ENCODE measurements at places on chromosomes 2 and 18.

GRCh38 chr2:47457268-47457667 lies 54.3 kb downstream of the MSH2 start:
- DNase-seq: no peak

DNA sequence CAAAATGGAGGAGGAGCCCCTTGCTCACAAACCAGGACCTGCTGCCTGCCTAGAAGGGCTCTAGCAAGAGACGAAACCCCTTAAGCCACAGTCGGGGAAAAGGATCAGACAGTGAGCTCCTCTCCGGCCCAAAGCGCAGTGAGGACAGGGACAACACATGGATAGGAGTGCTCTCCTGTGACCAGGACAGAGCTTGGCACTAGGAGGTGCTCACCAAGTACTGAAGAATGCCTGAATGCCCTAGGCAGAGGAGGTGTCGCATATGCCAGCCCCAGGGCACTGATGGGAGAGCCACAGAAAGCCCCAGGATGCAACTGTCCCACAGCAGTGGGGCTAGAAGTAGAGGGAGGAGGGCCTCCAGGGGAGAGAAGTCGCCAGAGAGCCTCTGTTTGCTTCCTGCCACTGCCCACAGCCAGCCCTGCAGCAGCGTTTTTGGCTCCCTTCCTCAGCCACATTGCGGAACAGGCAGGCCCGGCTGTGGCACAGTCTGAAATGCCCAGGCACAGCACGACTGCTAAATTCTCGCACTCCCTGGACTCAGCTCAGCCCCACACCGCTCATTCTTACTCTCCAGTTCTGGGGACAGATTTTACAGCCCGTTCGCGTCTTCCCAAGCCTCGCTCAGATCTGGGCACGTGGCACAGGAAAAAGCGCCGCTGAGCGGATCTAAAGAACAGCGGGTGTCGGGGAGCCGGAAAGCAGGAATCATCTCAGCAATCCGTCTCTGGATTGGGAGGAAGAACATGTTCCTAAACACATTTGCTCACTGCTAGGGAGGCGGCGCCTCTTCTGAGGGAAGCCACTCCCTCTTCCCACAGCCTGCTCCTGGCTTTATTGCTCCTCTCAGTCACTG lies 98.7 kb upstream of the POU3F3 start:
- no peak for DNase-seq

DNA sequence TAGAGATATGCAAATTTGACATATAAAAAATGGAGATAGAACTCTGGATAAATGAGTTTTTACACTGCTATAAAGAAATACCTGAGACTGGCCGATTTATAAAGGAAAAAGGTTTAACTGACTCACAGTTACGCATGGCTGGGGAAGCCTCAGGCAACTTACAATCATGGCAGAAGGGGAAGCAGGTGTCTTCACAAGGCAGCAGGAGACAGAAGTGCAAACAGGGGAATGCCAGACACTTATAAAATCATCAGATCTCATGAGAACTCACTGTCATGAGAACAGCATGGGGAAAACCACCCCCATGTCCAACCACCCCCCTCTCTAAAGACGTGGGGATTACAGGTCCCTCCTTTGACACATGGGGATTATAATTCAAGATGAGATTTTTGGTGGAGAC lies 1540.2 kb upstream of the SLC39A10 start:
- DNase-seq: no peak

GRCh38 chr2:73249636-73250035 lies 15.5 kb downstream of the CCT7 start:
- DNase-seq: no peak

DNA sequence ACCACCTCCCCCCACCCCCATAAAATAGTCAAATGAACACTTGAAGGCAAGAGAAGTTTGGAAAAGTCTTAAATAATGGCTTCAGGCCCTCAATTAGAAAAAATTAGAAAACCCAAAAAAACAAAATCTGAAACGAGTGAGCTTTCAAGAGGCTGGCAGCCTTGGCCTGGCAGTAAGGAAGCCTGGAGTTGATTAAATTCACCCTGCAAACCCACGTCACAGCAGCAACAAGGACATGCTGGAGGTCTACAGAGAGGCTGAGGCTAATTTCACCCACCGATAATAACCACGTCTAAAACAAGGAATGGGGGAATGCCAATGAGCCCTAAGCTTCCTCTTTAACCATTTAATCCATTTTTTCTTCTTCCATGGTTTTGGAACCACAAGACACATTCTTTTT lies 122.7 kb upstream of the SMAD7 start:
- DNase-seq: no peak

GRCh38 chr2:198664321-198664720 lies 793.4 kb downstream of the SATB2 start:
- DNase-seq: no peak

All from stimulated activated CD4-positive, alpha-beta T cell treated with anti-CD3 and anti-CD28 coated beads, Interleukin-15, amount 100 ng/mL, for 48 hours (primary cell).